B cell (primary cell): ENCODE measurements at places on chromosomes 6 and 20. TPM values are rescaled to one million over a fixed set of nuclear protein-coding genes. Genes with fewer than 3 reads are reported as not detected.

- no peaks in the 10 kb centered on the region for H3K36me3 ChIP-seq
- H3K4me3 ChIP-seq, result no peak overlapping the region
- no peak for DNase-seq
- H3K4me1 ChIP-seq, result peaks cover 3% of the 10 kb centered on the region
- H3K27me3 ChIP-seq, result no peaks in the 10 kb centered on the region
These were observed 14.8 kb upstream of the CHMP4B start for GRCh38 chr20:33796263-33796906.

DNA sequence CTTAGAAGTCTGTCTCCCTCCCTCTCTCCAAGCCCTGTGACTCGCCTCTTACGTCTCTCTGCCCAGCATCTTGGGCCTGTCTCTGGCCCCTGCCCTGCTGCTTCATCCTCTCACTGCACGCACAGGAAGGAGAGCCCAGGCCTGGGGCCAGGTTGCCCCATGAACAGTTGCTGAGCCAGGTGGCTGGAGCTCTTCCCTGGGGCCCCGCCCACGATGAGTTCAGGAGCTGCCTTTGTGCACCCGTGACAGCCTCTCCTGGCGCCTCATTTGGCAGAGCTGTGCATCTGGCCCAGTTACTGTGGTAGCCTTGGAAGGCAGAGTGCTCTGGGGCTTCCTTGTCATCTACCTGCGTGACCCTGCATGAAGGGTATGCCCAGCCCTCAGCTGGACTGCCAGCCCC, 44.5 kb downstream of the SLC52A3 start:
- no peak overlapping the region for H3K4me3 ChIP-seq
- peaks cover 5% of the 10 kb centered on the region for H3K27me3 ChIP-seq
- H3K4me1 ChIP-seq, result peaks cover 6% of the 10 kb centered on the region
- H3K27ac ChIP-seq, result no peak overlapping the region
- DNase-seq, result no peak
- H3K36me3 ChIP-seq, result no peaks in the 10 kb centered on the region

DNA sequence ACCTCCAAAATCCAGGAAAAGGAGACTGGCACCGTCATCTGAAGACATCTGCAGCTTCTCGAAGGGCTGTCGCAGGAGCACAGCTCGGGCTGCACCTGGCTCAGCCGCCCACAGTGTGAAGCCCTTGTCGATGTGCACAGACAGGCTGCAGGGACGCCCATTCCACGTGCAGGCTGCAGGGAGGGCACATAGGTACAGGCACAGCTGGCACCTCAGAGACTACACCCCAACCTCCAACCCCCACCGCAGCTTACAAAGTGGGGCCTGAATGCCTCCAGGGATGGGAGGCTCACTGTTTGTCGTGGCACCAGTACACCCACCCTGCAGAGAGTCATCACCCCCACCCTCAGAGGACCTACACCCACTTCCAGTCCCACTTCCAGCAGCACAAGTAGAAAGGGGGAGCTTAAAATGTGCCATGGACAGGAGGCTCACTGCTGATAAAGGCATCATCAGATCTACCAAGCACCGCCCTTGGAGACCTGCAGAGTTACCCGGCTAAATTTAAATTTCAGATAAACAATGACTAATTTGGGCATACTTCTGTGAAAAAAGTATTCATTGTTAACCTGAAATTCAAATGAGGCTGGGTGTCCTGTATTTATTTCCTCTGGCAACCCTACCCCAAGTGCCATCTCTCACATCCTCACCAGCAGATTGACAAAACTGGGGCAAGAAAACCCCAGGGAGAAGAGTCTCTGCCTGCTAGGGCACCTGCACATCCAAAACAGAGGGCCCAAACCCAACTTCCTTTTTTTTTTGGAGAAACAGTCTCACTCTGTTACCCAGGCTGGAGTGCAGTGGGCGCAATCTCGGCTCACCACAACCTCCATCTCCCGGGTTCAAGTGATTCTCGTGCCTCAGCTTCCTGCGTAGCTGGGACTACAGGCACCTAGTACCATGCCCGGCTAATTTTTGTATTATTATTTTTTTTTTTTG, 7.7 kb upstream of the CDK5RAP1 start:
- H3K36me3 ChIP-seq, result no peaks in the 10 kb centered on the region
- peak overlapping the region; percentile 57 for H3K27ac ChIP-seq
- DNase-seq, result peak; percentile 83

DNA sequence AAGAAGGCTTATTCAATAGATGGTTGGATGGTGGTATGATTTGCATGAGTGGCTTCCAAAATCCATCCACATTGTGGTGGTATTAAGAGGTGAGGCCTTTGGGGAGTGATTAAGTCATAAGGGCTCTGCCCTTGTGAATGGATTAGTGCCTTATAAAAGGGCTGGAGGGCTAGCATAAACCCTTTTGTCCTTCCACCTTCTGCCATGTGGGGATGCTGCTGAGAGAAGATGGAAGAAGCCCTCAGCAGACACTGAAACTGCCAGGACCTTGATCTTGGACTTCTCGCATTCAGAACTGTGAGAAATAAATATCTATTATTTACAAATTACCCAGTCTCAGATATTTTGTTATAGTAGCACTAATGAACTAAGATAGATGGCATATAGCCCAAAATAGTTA, 27.8 kb upstream of the SRPK1 start:
- H3K27ac ChIP-seq, result no peak overlapping the region
- no peak for DNase-seq
- no peaks in the 10 kb centered on the region for H3K27me3 ChIP-seq
- no peak overlapping the region for H3K4me3 ChIP-seq

- H3K4me1 ChIP-seq, result no peaks in the 10 kb centered on the region
- no peak overlapping the region for H3K4me3 ChIP-seq
- no peak overlapping the region for H3K27ac ChIP-seq
- H3K36me3 ChIP-seq, result no peaks in the 10 kb centered on the region
- H3K27me3 ChIP-seq, result no peaks in the 10 kb centered on the region
These were observed 30.1 kb upstream of the SLC16A10 start for GRCh38 chr6:111057074-111057752.

The SUN5 gene
- total RNA-seq, result not detected in 2 replicates

DNA sequence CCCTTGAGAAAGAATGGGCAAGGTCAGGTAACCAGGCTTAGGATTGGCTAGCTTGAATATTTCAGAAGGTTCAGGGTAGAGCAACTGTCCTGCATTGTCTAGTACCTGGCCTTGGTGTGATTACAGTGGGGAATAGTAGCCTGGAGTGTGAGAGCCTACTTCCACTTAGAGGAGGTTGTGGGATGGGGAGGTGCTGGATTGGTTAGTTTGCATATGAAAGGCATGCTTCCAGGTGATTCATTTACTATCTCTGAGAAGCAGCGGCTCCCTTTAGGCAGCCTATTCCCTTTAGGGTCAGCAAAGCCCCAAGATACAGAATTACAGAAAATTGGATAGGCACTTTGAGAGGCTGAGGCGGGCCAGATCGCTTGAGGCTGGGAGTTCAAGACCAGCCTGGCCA, 25.0 kb upstream of the SCGN start:
- no peak overlapping the region for H3K4me3 ChIP-seq
- no peaks in the 10 kb centered on the region for H3K36me3 ChIP-seq

- DNase-seq, result no peak
- no peaks in the 10 kb centered on the region for H3K27me3 ChIP-seq
- H3K4me1 ChIP-seq, result no peaks in the 10 kb centered on the region
- no peaks in the 10 kb centered on the region for H3K36me3 ChIP-seq
These were observed 31.5 kb downstream of the SERPINB1 start for GRCh38 chr6:2810092-2810671.

The EPPIN gene
- total RNA-seq, result not detected in 2 replicates

GRCh38 chr6:11346516-11346915, 114.0 kb upstream of the NEDD9 start:
- H3K27ac ChIP-seq, result peak overlapping the region; percentile 20
- no peak overlapping the region for H3K4me3 ChIP-seq
- peaks cover 54% of the 10 kb centered on the region for H3K4me1 ChIP-seq
- H3K36me3 ChIP-seq, result peaks cover 23% of the 10 kb centered on the region

The DCDC2 gene
- not detected in 2 replicates for total RNA-seq

GRCh38 chr6:162572240-162572639, 155.3 kb downstream of the PRKN start:
- no peaks in the 10 kb centered on the region for H3K4me1 ChIP-seq
- no peaks in the 10 kb centered on the region for H3K36me3 ChIP-seq
- no peak overlapping the region for H3K4me3 ChIP-seq
- no peak overlapping the region for H3K27ac ChIP-seq
- DNase-seq, result no peak

DNA sequence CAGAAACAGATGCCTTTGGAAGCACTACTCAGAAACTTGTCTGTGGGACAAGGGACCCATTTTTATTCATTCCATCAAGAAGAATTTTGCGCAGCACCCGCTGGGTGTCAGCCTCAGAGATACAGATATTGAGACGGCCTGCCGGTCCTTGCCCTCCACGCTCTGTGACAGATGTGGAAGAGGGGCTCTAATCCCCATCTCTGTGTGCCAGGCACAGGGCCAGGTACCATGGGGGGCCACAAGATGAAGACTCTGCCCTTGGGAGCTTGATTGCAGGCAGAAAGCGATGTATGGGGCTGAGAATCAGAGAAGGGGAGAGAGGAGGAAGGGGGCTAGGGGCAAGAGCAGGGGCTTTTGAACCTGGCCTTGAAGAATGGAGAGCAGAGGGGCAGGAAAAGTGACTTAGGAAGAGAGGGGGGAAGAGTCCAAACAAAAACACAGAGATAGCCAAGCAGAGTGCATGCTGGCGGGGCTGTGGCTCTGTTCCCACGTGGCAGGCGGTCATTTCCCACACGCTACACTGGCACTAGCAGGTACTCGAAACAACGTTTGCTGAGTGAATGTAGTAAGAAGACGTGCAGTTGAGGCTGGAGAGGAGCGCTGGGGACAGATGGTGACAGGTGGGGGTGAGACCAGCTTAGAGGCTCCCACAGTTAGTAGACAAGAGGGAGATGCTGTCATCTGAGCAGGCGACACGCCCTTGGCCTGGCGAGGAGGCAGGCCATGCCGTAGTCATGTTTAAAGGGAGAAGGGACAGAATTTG, 170.3 kb upstream of the SNX9 start:
- H3K36me3 ChIP-seq, result peaks cover 56% of the 10 kb centered on the region
- H3K4me3 ChIP-seq, result no peak overlapping the region
- no peaks in the 10 kb centered on the region for H3K27me3 ChIP-seq
- H3K27ac ChIP-seq, result no peak overlapping the region

GRCh38 chr6:131823276-131823902, 15.6 kb downstream of the ENPP1 start:
- no peaks in the 10 kb centered on the region for H3K4me1 ChIP-seq
- DNase-seq, result no peak
- no peak overlapping the region for H3K4me3 ChIP-seq
- no peaks in the 10 kb centered on the region for H3K27me3 ChIP-seq
- H3K36me3 ChIP-seq, result no peaks in the 10 kb centered on the region
- no peak overlapping the region for H3K27ac ChIP-seq

GRCh38 chr20:2300002-2300401, 4.2 kb downstream of the TGM3 start:
- no peak overlapping the region for H3K27ac ChIP-seq
- no peaks in the 10 kb centered on the region for H3K36me3 ChIP-seq
- DNase-seq, result no peak
- H3K27me3 ChIP-seq, result peaks cover 4% of the 10 kb centered on the region

GRCh38 chr6:77430504-77430903, 32.8 kb downstream of the HTR1B start:
- no peak overlapping the region for H3K4me3 ChIP-seq
- H3K27ac ChIP-seq, result no peak overlapping the region
- no peaks in the 10 kb centered on the region for H3K27me3 ChIP-seq
- DNase-seq, result no peak
- H3K36me3 ChIP-seq, result no peaks in the 10 kb centered on the region

The SGK2 gene
- 1.7 and 2.4 TPM in 2 replicates for total RNA-seq

DNA sequence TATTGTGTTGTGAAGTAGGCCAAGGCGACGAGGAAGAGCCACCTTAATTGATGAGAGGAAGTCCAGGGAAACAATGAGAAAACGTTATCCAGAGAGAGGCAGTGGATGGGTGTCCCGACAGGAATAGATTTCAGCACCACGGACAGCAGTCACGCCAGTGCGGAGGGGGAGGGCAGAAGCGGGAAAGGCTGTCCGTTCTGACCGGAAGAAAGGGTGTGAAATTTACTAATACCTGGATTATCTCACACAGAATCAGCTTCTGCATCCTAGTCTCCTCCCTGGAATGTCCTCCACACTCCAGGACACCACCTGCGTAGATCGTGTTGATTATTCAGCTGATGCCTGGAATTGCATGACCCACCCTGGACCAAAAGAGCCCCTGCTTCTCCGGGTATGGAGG, 7.4 kb upstream of the BPIFA3 start:
- H3K27ac ChIP-seq, result no peak overlapping the region
- peaks cover 10% of the 10 kb centered on the region for H3K27me3 ChIP-seq
- no peaks in the 10 kb centered on the region for H3K4me1 ChIP-seq
- no peaks in the 10 kb centered on the region for H3K36me3 ChIP-seq

DNA sequence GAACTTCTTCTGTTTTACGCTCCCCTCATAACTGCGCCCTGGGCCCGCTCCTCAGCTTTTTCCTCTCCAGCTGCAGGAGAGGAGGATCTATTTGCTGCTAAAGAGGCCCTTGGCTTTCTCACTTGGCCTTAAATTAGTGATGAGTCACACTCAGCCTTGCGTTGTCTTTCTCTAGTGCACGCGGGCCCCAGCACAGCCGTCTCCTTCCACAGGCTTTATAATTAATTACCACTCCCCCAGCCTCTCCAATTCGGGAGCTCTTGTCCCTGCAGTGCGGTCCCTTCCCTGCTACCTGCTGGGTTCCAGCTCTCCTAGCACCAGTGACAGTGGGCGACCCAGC, 25.2 kb downstream of the PACSIN1 start:
- no peak overlapping the region for H3K27ac ChIP-seq
- H3K4me1 ChIP-seq, result no peaks in the 10 kb centered on the region
- H3K27me3 ChIP-seq, result no peaks in the 10 kb centered on the region
- H3K4me3 ChIP-seq, result no peak overlapping the region
- DNase-seq, result no peak

- H3K36me3 ChIP-seq, result peaks cover 52% of the 10 kb centered on the region
- no peaks in the 10 kb centered on the region for H3K4me1 ChIP-seq
- no peak overlapping the region for H3K4me3 ChIP-seq
- DNase-seq, result no peak
- no peaks in the 10 kb centered on the region for H3K27me3 ChIP-seq
These were observed 28.1 kb downstream of the NFYA start for GRCh38 chr6:41100871-41101287.

The MAP1LC3A gene
- 3.5 and 4.5 TPM in 2 replicates for total RNA-seq

- H3K4me1 ChIP-seq, result no peaks in the 10 kb centered on the region
- DNase-seq, result no peak
- no peaks in the 10 kb centered on the region for H3K27me3 ChIP-seq
- no peak overlapping the region for H3K27ac ChIP-seq
These were observed 32.5 kb upstream of the IYD start for GRCh38 chr6:150336299-150336698.

The SOX18 gene
- total RNA-seq, result not detected in 2 replicates

The RNF182 gene
- total RNA-seq, result 0.10 TPM in 1 of 2 replicates, not detected in the other

The SLC52A3 gene
- total RNA-seq, result not detected in 2 replicates

DNA sequence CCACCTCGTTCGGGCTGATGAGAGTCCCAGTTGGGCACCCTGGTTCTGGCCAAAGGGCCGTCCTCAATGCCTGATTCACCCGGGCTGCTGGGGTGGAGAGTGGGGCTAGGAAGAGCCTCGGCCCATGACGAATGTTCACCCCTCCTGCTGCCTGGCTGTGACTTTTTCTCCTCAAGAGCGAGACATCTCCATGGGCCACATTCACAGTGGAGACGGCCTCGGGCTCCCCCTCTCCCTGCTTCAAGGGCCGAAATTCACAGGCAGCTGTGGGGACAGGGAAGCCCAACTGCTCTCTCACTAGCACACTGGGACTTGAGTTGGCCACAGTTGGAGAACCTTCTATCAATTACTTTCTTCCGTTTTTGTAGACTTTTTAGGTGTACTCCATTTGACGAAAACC, 138.0 kb downstream of the SYNDIG1 start:
- no peak overlapping the region for H3K4me3 ChIP-seq
- no peaks in the 10 kb centered on the region for H3K36me3 ChIP-seq
- H3K4me1 ChIP-seq, result peaks cover 2% of the 10 kb centered on the region
- DNase-seq, result no peak
- H3K27me3 ChIP-seq, result no peaks in the 10 kb centered on the region
- no peak overlapping the region for H3K27ac ChIP-seq

The RBPJL gene
- not detected in 2 replicates for total RNA-seq

- no peak overlapping the region for H3K27ac ChIP-seq
- no peak overlapping the region for H3K4me3 ChIP-seq
These were observed 279.3 kb upstream of the TCF21 start for GRCh38 chr6:133609415-133610226.
